NCI-H774 (cell line): ENCODE measurements at places on chromosomes 2 and 18.

GRCh38 chr2:9174771-9175437 lies 31.7 kb upstream of the ASAP2 start:
- no peak for DNase-seq

DNA sequence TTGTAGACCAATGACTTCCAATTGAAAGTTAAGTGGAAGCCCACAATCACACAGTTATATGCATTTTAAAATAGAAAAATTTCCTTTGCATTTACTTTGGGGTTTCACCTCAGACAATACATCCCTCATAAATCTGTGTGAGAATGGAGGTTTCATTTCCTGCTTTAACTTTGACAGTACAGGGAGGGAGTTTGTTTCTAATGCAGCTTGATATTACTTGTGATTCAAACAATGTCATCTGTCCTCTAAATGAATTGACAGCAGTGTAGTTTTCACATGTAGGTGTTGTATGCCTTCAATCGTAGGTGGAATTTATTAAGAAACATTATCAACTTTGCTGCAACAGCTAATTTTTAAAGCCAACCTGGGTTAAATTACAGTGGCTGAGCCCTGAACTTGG lies 75.2 kb downstream of the TMEFF2 start:
- DNase-seq: no peak

- no peak for DNase-seq
These were observed 83.8 kb downstream of the ATL2 start for GRCh38 chr2:38293152-38293865.

- no peak for DNase-seq
These were observed 494.4 kb downstream of the FBXO15 start for GRCh38 chr18:73653251-73653650.

GRCh38 chr18:7619676-7620075 lies 52.6 kb downstream of the PTPRM start:
- DNase-seq: no peak
